GM23338 (cell line): ENCODE measurements at places on chromosomes 4 and X. TPM values are rescaled to one million over a fixed set of nuclear protein-coding genes. Genes with fewer than 3 reads are reported as not detected.

DNA sequence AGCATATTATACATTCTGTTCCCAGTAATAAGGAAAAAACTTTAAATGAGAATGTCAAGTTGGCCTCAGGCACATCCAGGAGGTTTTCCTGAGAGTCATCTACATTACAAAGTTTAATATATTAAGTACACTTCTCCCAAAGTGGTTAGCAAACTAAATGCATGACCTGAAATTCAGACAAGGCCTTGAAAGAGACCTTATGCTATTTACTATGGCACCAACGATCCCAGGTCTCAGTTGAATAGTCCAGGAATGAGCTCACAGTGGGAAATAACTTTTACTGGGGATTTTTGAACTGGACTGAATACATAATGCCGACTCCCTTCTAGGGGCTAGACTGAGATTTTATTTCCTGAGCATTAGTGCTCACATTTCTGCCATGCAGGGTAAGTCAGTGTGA, 1577.5 kb upstream of the PCDH7 start:
- no peak for DNase-seq

GRCh38 chr4:14087459-14087858, 459.9 kb upstream of the BOD1L1 start:
- no peak for DNase-seq

GRCh38 chr4:62644372-62644771, 1444.2 kb downstream of the ADGRL3 start:
- DNase-seq, result peak; percentile 76

GRCh38 chr4:110139815-110140214, 58.6 kb downstream of the ELOVL6 start:
- no peak for DNase-seq

DNA sequence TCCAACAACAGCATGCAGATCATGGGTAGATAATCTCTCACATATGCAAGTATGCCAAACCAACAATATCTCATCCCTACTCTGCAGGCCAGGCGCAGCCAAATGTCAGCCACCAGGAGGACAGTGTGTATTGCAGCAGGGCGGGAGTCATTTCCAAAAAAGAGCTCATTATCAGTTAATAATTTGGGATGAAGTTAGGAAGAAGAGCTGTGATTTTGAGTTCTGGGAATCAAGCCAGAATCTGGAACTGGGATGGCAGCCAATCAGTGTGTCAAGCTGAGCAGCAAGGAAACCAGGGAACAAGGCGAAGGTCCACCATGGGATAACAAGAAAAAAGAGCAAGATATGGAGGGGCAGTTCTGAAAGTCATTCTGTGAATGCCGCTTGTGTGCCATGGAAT, 88.2 kb upstream of the CAMK2D start:
- no peak for DNase-seq

GRCh38 chr4:136025540-136025939, 1506.8 kb downstream of the PCDH18 start:
- DNase-seq, result peak; percentile 63

DNA sequence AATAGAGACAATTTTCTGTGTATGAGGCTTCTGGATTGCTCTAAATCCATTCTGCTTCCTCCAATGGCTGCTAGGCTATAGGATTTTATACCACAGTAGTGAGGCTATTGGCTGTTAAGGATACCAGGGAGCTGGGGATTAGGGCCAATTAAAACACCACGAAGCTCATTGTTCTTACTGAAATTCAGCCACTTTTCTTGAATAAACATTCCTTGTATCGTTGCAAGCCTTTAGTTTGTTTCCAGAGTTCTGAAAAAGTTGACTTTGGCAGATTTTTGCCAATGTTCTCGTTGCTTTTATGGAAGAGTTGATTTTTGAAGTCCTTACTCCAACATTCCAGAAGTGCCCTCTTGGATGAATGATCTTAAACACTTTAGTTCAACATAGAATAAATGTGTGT, 238.4 kb upstream of the TEX13A start:
- DNase-seq, result no peak

- DNase-seq, result peak; percentile 5
Measured at GRCh38 chr4:22237846-22238494, 277.9 kb downstream of the ADGRA3 start.

- no peak for DNase-seq
Measured at GRCh38 chr4:175875993-175876771, 64.1 kb upstream of the GPM6A start.

GRCh38 chrX:39814391-39814790, 283.4 kb downstream of the BCOR start:
- DNase-seq, result peak; percentile 43

DNA sequence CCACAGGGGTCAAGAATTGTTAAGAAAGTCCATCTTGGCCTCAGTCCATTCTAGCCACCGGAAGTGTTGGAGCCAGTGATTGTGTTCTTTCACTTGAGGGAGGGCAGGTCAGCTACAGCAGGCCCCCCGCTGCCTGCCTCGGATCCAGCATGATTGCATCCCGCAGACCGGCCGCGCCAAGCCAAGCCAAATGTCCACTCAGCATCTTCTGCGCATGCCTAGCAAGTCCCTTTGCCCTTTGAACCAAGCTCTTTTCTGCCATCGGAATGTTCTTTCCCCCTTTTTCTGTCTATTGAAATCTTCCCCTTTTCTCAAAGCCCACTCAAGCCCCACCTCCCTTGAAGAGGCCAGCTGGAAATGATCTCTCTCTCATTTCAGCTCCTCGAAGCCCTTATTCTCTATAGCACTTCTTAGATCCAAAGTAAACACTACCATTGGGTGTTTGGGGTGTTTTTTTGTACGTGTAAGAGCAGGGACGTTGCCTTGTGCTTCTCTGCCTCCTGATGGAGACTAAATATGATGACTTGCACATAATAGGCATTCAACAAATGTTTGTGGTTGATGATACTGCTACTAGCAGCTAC, 147.8 kb upstream of the BCOR start:
- DNase-seq, result no peak

- DNase-seq, result peak; percentile 51
Measured at GRCh38 chr4:4582653-4583052, 40.8 kb upstream of the STX18 start.

GRCh38 chr4:85736571-85736970, 261.6 kb downstream of the ARHGAP24 start:
- no peak for DNase-seq

GRCh38 chrX:113297437-113297836, 456.8 kb upstream of the AMOT start:
- no peak for DNase-seq

DNA sequence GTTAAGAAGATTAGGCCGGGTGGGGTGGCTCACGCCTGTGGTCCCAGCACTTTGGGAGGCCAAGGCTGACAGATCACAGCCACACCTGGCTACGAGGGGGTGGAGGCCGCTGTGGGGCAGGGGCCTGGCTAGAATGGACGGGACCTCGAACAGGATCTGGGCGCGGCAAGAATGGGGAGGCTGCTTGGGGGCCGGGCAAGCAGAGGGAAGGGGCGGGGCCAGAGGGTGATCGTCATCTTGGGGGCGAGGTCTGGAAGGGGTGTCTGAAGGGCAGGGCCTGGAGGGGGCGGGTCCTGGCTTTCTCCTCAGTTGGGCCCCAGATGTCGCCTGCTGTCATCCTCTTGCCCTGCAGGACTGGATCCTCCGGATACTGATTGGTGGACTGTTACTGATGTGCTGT, 57.3 kb upstream of the ENPEP start:
- DNase-seq, result peak; percentile 72

DNA sequence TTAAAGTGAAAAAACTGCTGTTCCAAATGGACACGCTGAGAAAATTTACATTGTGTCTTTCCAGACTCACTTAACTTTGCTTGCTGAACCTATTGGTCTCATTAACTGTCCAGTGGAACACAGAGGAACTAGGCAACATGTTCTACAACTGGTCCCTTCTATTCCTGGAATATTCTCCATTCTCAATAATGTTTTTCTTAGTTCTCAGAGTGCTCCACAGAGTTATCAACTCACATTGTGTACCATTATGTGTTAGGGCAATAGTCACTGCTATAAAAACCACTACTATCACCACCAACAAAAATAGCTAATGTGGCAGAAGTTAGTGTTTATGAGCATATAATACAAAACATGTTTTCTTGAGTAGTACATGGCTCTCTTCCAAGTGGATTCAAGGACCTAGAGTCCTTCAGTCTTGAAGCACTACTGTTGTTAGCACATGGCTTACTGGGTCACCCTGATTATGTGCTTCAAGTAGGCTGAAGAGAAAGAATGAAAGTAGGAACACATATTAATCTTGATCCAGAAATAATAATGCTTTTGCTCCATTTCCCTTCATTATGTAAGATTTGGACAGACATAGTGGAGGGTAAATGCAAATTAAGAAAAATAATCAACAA, 865.3 kb upstream of the HS3ST1 start:
- DNase-seq, result no peak

DNA sequence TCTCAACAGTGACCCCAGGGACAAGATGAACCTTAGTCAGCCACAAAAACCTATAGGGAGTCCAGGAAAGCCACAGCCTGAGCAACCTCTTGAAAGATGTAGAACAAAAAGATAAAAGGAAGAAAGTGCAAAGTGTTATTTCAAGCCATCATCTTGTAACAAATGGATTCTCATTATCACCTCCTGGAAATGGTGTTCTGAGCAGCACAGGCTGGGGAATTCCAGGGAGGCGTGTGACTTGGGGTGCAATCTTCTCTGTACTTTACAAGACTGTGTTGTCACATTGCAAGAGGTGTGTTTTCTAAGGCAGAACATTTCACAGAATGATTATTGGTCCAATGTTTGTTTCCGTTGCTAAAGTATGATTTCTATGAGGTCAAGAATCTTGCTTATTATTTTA, 214.0 kb downstream of the DHRSX start:
- no peak for DNase-seq

- DNase-seq, result no peak
Measured at GRCh38 chr4:121790976-121791375, 10.1 kb upstream of the EXOSC9 start.

DNA sequence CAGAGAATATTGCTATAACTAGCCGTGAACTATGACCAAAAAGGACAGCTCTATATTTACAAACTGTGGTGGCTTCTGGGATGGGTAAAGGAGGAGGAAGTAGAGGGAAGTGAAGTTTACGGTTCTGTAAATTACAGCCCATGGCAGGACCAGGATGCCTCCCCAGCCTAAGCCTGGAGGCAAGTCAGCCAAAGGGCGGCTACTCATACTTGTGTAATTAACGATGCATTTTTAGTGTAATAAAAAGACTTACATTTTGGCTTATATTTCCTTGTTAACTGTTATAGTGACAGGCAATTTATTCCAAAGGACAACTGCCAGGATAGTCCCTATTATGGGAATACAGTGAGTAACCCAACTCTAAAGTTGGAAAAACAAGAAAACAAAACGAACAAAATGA, 139.9 kb upstream of the OTUD4 start:
- DNase-seq, result no peak

DNA sequence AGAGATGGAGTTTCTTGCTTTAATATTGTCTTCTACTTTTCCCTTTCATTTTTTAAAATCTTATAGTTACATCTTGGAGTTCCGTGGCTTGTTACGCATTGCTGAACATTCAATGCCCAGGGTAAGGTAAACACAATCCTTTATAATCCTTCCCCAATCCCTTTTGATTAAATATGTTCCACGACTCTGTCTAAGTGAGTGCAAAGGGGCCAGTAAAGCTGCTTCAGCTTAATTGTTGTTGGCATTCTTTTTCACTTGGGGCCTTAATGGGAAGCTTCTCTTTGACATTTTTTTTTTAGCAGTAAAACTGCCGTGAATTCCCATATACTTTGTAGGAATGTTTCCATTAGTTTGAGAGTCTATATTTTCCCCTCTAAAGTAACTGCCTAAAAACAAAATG, 1028.1 kb downstream of the C4orf33 start:
- no peak for DNase-seq

DNA sequence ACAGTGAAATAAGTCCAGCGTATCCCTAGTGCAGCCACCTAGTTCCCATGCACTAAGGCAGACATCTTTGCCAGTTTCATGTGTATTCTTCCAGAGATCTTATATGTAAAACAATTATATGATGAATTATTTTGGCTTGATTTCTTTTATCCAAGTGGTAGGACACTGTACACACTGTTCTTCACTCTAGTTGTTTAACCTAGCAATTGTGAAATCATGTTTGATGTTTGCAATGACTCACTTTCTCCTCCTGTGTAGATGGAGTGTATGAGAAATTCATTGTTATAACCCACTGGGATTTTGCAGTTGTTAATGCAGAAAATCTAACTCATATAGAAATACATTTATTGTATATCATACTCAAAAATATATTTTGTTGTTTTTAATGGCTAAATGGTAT, 17.5 kb upstream of the TBC1D1 start:
- no peak for DNase-seq

GRCh38 chrX:38312436-38312835, 14.9 kb downstream of the RPGR start:
- no peak for DNase-seq

DNA sequence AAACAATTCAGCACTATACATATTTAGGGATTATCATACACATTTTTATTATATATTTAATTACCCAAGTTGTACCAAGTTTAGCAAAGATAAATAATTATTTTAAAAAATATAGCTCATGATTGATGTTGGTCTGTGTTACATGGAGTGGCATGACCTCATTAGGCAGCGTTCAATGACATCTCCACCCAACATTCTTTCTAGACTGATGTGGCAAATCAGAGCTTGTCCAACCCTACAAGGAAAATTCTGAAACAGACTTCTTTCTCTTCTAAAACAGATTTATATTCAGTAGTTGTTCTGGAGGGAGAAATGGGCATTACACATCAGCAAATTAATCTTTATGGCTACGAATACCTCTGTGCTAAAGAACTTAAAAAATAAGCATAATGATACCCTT, 189.7 kb downstream of the PDGFC start:
- DNase-seq, result no peak

- DNase-seq, result no peak
Measured at GRCh38 chrX:40437348-40437747, 143.4 kb upstream of the ATP6AP2 start.

TSPAN7 gene
- 10.4 and 11.5 TPM in 2 replicates for polyA plus RNA-seq

CLIC2 gene
- polyA plus RNA-seq, result 0.61 TPM in 2 replicates

PNMA6A gene
- 2.4 and 2.9 TPM in 2 replicates for polyA plus RNA-seq

NAAA gene
- 10.3 and 13.2 TPM in 2 replicates for polyA plus RNA-seq

NDNF gene
- 0.31 and 0.57 TPM in 2 replicates for polyA plus RNA-seq

SPOCK3 gene
- polyA plus RNA-seq, result 4.1 and 4.2 TPM in 2 replicates

GABRG1 gene
- 0.26 and 0.34 TPM in 2 replicates for polyA plus RNA-seq

SSX2B gene
- polyA plus RNA-seq, result not detected in 2 replicates
